GM13976 (cell line): ENCODE measurements at places on chromosomes 2 and 18.
A peak's percentile ranks its signal among the peaks of the same experiment; 100 is the strongest.

DNA sequence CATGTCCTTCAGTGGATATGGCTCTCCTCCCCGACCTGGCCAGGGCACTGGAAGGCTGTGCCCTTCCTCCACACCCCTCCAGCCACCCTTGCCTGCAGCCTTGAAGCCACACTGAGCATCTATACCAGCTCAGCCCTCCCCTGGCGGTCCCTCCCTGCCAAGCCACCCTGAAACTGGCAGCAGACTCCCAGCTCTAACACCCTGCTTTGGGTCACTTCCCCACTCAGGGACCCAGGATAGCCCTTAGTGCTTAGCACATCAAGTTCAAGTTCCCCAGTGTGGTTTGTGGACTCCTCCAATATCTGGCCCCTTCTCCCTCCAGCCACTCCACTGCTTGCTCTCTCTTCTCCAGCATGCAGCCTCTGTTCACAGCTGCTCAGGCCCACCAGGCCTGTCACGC lies 89.4 kb downstream of the TNS1 start:
- no peak for DNase-seq

- no peak for DNase-seq
Measured at GRCh38 chr2:132478461-132479105, 62.0 kb downstream of the GPR39 start.

DNA sequence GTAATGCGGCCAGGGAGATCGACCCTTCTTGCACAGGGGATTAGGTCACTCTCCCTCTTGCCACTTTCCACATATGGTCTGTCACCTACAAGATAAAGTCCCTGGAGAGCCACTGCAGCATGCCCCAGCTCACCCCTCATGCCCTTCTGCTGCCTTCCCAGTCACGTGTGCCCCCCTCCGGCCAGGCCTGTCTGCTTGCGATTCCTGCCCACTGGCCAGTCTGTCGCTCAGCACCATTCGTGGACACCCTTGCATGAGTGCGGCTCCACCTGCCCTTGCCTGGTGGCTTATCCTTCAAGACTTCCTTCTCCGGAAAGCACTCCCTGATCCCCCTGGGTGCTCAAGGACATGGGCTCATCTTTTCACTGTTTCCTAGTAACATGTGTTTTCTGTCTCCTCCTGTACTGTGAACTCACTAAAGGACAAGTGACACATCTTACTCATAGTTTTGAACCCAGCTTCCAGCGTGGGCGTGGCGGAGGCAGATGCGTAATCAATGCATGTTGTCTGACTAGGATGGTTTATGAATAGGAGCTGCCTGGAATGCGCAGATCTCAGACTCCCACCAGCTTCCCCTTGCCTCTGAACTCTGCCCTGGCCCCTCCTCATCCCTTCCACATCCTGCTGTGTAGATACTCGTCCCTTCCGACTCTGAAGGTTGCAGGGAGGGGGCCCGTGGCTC lies 7.8 kb upstream of the NT5DC4 start:
- no peak for DNase-seq

GRCh38 chr18:74006143-74006542 lies 141.5 kb downstream of the FBXO15 start:
- DNase-seq = no peak

GRCh38 chr2:240311821-240312220 lies 123.6 kb upstream of the GPC1 start:
- DNase-seq = no peak

DNA sequence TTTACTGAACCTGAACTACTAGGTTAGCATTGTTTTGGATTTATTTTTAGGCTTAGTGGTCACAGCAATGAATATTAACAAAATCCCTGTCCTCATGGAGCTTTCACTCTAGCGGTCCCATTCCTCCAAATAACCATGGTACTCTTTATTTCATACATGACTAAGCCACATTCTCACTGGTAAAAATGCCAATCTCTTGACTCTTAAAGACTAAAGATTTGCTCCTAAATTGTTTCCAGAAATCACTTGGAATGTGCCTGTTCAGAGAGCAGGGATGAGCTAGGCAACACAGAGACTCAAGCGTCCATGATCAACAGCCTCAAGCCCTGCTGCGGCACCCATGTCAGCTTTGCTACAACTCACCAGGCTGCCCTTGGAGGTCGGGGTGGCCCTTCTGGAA lies 13.5 kb downstream of the LMAN1 start:
- no peak for DNase-seq

- no peak for DNase-seq
Measured at GRCh38 chr2:17688600-17688999, 65.0 kb downstream of the SMC6 start.

DNA sequence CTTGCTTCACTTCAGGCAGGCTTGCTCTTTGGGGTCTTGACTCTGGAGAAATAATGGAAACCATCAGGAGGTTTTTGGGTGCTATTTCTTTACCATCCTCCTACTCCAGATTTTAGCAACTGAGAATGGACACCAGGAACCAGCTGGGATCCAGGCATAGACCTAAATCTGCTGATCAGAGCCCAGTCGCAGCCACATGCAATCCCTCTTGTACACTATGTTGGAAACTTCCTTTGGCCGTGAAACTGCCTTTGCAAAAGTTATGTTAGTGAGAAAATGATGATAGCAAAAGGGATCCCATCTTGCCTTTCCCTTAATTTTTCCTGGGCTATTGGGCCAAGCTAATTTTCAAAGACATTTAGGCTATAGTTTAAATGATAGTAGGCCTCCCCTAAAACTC lies 158.8 kb upstream of the ARL4C start:
- DNase-seq = no peak

DNA sequence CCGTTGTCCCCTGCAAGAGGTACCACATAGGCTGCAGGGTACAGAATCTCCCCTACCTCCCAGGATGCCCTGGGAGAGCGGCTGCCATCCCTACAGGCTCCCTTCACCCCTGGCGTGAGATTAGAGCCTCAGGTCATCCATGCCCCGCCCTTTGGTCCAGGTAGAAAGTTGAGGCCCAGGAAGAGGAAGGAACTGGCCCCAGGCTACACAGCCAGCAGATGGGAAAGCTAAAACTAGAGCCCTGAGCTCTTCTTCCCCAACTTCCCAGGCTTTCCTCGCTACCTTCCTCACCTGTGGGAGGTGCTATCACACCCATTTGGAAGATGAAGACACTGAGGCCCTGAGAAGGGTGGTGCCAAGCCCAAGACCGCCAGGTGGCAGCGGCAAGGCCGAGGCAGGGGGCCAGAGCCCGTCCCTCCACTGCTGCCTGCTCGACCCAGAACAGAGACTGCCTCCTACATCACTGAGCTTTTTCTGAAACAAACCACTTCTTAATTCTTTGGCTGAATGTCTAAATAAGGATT lies 25.8 kb downstream of the CIB4 start:
- peak; percentile 42 for DNase-seq

DNA sequence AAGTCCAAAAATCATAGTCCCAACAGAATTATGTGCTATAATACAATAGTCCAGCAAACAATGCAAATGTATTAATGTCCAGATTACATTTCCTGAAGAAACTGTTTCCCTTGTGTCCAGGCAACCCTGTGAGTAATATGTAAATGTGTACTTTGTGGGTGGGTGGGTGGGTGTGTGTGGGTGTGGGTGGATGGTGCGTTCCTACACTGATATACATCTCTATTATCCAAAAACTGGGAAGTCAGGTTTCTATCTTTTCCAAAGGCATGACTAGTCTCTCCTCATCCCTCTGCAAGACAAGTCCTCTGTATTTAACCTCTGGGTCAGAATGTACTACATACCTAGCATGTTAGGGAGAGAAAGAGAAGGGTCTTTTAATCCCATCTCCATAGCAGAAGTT lies 71.6 kb downstream of the LNPK start:
- DNase-seq = no peak

DNA sequence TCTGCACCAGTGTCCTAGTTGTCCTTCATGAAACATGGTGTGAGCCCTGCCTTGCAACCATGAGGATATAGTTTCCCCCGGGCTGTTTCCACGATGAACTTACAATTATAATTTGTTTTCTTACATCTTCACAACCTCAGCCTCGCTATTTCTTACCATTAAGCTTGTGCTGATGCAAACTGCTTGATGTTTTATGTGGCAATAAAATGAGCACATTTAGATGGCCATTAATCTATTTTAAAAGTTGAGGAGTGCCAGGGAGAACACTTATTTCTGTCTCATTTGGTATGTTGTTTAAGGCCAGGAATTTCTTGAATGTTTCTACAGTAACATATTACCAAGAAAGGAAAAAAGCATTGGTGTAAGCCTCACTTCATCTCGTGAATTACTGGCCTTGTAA lies 214.5 kb upstream of the SLC8A1 start:
- DNase-seq = no peak

GRCh38 chr2:101188683-101189405 lies 37.7 kb upstream of the TBC1D8 start:
- DNase-seq = no peak

GRCh38 chr2:163656622-163657280 lies 79.1 kb downstream of the FIGN start:
- DNase-seq = no peak

DNA sequence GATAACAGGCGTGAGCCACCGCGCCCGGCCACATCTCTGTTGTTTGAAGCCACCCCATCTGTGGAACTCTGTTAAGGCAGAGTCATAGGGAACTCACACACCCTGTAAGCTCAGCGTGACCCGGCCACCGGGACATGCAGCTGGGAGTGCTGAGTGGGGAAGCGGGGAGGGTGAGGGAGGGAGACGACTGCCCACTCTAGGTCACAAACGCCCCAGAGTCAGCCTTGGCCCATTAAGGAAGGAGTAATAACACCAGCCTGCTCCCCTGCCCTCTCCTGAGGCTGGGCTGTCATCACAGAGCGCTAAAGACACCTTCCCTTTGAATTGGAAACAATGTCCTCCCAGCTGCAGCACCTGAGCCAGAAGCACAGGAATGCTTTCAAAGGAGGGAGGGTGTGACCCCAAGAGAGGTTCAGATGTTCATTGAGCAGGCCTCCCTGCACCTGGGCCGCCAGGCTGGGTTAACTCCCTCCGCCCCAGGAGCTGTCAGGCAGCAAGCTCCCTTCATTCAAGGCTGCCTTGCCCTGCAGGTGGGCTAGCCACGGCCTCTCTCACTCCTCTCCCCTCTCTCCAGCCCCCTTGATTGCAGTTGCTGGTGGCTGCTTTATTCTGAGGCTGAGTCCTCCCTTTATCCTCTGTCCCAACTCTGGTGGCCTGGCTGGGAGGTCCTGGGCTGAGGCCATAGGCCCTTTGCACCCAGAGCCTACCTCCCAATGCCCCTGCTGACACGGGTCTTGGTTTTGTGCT lies 77.2 kb upstream of the HPCAL1 start:
- no peak for DNase-seq

DNA sequence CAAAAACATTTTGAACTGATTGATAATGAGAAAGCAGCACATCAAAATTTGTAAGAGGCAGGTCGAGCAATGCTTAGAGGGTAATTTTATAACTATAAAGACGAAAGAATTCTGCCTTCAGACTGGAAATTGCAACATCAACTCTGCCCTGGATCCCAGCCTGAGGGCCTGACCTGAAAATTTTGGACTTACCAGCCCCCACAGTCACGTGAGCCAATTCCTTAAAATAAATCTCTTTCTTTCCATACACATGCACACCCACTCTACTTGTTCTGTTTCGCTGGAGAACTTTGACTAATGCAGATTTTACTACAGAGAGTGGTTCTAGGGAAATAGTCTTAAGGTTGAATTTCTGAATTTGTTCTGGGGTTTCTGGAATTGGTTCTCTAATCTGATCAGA lies 14.6 kb upstream of the ACOXL start:
- no peak for DNase-seq
